ENCODE measurements at places on chromosomes 1 and 21.

DNA sequence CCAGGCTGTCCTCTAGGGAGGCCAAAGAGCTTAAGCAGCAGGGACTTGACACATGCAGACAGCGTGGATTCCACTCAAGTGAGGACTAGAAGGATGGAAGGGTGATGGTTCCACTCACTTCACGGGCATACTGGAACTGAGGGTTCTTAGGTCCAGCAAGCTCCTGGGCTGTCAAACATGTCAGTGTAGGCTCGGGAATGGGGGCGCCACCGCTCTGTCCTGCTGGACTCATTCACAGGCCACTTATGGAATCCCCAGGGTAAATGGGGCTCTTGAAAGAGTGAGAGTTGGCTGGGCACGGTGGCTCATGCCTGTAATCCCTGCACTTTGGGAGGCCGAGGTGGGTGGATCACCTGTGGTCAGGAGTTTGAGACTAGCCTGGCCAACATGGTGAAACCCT lies 27.7 kb upstream of the CSF3R start:
- DNase-seq = no peak

- no peak for DNase-seq
These were observed 16.6 kb upstream of the EDEM3 start for GRCh38 chr1:184771190-184771691.

- DNase-seq = no peak
These were observed 310.2 kb downstream of the PTPRU start for GRCh38 chr1:29546496-29546895.

DNA sequence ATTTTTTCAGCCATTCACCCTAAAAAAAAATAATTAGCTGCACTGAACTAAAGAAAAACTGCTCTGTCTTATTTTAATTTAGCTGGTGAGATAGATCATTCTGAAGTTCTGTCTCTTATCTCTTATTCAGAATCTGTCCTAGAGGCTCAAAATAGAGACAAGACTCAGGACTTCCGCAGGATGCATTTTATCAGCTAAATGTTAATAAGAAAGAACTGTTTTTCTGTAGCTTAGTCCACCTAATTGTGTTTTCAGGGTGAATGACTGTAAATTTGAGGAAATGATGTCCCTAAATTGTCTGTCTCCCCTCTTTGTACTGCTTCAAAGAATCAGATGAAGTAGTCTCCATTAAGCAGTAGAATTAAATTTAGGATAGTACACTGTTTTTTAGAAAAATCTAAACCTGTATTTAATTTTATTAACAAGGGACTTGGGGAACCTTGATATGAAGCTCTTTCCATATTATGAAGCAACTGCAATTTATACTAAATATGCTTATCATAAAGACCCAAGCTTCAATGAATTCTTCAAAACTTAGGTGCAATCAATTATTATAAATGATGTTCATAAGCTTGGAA lies 671.9 kb downstream of the RWDD3 start:
- DNase-seq = no peak

- no peak for DNase-seq
These were observed 663 bp downstream of the ATP13A2 start for GRCh38 chr1:17011092-17011438.

GRCh38 chr1:94245747-94246438 lies 8.5 kb upstream of the ARHGAP29 start:
- DNase-seq = no peak

- no peak for DNase-seq
These were observed 28.2 kb downstream of the SLC2A1 start for GRCh38 chr1:42930178-42931107.

DNA sequence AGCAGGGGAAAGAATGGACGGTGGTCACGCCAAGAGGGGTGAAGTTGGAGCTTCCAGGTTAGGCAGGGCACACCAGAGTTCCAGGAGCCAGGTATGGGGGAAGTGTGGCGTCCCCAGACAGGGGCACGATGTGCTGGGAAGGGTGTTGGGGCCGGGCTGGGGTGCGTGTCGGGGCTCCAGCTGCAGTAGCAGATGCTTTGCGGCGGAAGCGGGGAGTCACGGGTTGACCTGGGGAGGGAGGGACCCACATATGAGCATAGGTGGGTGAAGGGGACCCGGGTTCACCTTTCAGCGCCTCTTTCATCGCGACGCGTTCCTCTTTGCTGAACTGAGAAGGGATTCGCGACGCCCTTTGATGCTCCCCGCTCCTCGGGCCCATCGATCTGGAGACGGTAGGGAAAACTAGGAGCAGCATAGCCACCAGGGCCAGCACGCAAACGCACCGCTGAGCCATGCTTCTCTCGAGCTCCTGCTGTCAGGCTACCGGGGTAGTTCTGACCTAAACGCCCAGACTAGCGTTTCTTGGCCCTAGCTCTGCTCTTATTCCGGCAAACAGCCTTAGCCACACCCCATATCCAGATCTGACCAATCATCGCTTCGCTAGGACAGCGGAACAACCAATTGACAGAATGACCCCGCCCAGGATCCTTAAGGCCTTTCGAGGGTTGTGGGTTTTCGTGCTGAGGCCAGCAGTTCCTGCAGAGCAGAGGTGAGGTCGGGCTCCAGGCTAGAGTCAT lies at the start of gene PM20D1:
TSS of gene PM20D1 (minus strand) at position 514 of the 737 bp plus-strand sequence. CDS start at position 454, 60 bp downstream.
- peak; percentile 83 for DNase-seq

GRCh38 chr1:15820478-15820877 lies 13.0 kb upstream of the UQCRHL start:
- peak; percentile 74 for DNase-seq

- DNase-seq = peak; percentile 85
These were observed at the start of gene PLOD1 for GRCh38 chr1:11934302-11935056. Gene PLOD1, plus strand, starts transcription at chr1:11934717. Its CDS starts 63 bp downstream, at chr1:11934780.

DNA sequence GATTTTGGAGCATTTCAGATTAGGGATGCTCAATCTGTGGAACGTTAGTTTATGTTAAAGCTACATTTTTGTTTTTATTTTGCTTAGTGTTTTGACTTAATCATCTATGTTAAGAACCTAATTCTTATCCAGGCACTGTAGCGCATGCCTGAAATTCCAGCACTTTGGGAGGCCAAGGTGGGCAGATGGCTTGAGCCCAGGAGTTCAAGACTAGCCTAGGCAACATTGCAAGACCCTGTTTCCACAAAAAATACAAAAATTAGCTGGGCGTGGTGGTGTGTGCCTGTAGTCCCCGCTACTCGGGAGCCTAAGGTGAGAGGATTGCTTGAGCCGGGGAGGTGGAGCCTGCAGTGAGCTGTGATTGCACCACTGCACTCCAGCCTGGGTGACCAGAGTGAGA lies 23.4 kb downstream of the FNBP1L start:
- DNase-seq = no peak

- DNase-seq = peak; percentile 17
These were observed 73.1 kb upstream of the USP24 start for GRCh38 chr1:55288245-55288644.

- peak; percentile 23 for DNase-seq
These were observed 6.3 kb downstream of the HAPLN2 start for GRCh38 chr1:156625436-156626078.

DNA sequence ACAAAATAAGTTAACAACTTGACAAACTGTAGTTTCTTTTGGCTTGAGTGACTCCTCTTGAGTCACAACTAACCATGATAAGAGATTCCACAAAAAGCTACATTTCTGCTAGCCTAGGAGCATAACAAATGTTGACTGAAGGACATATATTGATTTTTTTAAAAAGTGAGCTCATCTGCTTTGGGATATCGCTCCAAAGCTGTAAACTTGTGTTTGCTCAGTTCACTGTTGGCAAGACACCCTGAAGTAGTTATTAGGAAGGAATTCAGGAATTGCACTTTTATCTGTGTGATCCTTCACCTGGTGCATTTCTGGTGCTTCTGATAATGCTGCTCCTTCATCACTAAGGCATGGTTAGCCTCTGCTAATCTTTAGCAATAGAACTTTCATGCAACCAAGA lies 23.7 kb downstream of the RWDD3 start:
- DNase-seq = no peak

- DNase-seq = no peak
These were observed 145.4 kb upstream of the HP1BP3 start for GRCh38 chr1:20932437-20932977.

GRCh38 chr1:65045022-65045817 lies 78.9 kb upstream of the JAK1 start:
- no peak for DNase-seq

DNA sequence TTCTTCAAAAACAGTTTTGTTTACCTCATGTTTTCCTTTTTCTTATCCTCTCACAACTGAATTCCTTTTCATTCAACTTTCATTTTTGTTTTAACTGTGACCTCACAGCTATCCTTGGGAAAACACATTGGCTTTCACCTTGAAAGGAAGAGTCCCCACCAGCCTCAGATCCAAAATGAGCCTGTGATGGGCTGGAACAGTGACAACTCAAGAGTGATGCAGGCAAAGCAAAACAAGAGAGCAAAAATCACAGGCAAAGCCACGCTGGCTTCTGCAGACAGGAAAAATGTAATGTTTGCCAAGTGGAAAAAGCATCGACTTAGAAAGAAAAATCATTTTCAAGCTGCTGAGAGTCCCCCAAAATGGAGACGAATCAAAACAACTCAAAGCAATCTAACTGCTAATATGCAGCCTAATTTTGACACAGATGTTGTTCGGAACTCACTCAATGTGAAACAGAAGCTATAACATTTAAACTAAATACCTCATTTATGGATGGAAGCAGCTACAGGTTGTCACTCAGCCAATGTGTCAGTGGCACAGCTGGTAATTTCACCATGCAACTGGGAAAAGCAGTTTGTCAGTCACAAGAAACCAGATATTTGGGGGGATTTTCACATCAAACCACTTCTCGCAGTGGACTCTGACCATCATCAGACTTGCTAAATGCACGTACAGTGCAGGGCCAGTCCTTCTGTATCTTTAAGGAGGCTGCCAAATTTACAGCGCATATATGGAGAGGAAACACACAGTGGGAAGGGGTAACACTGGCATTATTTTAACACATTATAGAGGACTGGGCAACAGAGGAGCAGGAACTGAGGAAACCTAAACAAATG lies 50.7 kb downstream of the ALG14 start:
- no peak for DNase-seq

GRCh38 chr1:176330782-176331181 lies 123.7 kb upstream of the COP1 start:
- no peak for DNase-seq

GRCh38 chr1:99587008-99587407 lies 58.9 kb upstream of the PALMD start:
- DNase-seq = no peak

DNA sequence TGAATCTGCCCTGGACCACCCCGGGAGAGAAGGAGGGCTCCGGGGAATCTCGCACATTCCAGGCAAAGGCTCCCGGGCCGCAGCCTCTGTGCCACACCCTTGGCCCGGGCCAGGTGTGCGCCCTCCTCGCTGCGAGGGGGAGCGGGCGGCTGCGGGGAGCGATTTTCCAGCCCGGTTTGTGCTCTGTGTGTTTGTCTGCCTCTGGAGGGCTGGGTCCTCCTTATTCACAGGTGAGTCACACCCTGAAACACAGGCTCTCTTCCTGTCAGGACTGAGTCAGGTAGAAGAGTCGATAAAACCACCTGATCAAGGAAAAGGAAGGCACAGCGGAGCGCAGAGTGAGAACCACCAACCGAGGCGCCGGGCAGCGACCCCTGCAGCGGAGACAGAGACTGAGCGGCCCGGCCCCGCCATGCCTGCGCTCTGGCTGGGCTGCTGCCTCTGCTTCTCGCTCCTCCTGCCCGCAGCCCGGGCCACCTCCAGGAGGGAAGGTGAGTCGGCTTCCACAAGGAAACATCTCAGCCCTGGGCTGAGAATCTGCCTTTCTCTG lies at the start of gene LAMC2:
TSS of gene LAMC2 (plus strand) at position 324 of the 550 bp plus-strand sequence. CDS start at position 413, 89 bp downstream.
- DNase-seq = no peak

Measured in AG10803 (cell line).